ENCODE measurements at places on chromosomes 11 and 22. TPM values are rescaled to one million over a fixed set of nuclear protein-coding genes. Genes with fewer than 3 reads are reported as not detected.

Gene TYR
- total RNA-seq: not detected

Gene EHF
- total RNA-seq: 0.60 TPM

Gene ALX4
- total RNA-seq: not detected

Gene PNPLA5
- 5.9 TPM for total RNA-seq

Gene SBF1
- total RNA-seq: 87.1 TPM

Gene RFPL1
- total RNA-seq: not detected

Gene OR2D2
- 0.26 TPM for total RNA-seq

Gene PCF11
- 56.2 TPM for total RNA-seq

Gene DEPDC7
- total RNA-seq: 4.7 TPM

Gene KRTAP5-1
- not detected for total RNA-seq

Gene OR10A2
- not detected for total RNA-seq

Gene SYCE3
- 0.46 TPM for total RNA-seq

Gene MRGPRG
- not detected for total RNA-seq

Gene SAA4
- 0.50 TPM for total RNA-seq

Gene RTCB
- 100 TPM for total RNA-seq

Gene RAG2
- not detected for total RNA-seq

Data from WTC11 (cell line).